ENCODE measurements at places on chromosomes 11 and 22. TPM values are rescaled to one million over a fixed set of nuclear protein-coding genes. Genes with fewer than 3 reads are reported as not detected.

DNA sequence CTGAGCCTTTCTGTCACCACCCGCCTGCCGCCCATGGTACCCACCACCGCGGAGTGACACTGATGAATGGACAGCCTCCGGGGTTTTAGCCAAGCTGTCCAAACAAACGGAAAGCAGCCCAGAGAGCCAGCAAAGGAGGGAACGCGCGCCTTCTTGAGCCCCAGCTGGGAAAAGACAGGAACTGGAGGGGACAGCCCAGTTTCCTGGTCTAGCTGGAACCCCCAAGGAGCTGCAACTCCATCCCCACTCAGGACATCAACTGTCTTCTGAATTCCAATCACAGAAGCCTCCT is 33.7 kb downstream of the SHISAL1 start:
- no peak for DNase-seq

HYOU1 gene
- total RNA-seq: 78.3 TPM

DNA sequence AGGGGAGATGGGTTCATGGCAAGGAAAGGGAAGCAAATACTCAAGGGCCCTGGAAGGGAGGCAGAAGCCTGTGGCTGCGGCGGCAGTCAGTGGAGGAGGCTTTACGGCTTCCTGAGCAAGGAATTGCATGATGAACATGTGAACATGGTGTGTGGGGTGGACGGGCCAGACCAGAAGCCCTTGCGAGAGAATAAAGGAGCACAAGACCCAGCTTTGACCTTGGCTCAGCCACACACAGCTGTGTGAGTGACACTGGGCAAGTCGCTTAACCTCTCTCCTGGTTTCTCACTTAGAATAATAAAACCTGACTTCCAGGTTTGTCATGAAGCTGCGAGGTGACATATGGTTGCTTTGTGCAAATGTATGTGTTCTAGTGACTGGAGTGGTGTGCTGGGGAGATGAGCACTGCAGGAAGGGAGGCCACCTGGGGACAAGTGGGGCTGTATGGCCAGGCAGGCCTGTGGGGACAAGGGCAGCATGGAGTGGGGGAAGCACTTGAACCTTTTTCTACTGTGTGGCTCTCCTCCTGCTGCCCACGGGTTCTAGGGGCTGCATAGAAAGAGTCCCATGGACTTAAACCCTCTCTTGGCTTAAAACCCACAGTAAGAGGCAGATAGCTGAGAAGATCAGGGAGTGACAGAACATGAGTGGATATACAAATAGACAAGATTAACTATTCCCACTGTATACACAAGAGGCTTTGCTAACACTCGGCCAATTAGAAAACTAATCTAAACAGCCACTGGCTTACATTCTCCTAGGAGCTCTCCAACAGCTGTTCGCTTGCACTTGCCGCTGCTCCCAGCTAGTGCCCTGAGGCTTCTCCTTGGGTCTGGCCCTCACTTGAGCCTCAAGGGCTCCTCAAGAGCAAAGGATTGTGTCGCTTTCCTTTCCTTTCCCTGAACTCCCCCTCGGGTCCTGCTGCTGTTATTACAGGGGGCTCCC is 67.3 kb upstream of the CDON start:
- no peak for DNase-seq

DNA sequence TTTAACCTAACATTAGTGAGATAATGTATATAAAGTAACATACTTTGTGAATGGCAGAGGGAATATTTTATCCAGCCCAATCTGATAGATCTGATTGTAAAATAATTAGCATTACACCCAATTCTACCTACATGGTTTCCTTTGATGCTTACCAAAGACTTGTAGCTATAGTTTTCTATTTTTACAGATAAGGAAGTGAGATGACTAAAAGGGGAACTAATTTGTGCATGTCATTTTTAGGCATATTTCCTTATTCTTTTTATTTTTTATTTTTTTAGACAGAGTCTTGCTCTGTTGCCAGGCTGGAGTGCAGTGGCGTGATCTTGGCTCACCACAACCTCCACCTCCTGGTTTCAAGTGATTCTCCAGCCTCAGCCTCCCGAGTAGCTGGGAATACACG is 793.7 kb upstream of the LRRC4C start:
- DNase-seq: no peak

DNA sequence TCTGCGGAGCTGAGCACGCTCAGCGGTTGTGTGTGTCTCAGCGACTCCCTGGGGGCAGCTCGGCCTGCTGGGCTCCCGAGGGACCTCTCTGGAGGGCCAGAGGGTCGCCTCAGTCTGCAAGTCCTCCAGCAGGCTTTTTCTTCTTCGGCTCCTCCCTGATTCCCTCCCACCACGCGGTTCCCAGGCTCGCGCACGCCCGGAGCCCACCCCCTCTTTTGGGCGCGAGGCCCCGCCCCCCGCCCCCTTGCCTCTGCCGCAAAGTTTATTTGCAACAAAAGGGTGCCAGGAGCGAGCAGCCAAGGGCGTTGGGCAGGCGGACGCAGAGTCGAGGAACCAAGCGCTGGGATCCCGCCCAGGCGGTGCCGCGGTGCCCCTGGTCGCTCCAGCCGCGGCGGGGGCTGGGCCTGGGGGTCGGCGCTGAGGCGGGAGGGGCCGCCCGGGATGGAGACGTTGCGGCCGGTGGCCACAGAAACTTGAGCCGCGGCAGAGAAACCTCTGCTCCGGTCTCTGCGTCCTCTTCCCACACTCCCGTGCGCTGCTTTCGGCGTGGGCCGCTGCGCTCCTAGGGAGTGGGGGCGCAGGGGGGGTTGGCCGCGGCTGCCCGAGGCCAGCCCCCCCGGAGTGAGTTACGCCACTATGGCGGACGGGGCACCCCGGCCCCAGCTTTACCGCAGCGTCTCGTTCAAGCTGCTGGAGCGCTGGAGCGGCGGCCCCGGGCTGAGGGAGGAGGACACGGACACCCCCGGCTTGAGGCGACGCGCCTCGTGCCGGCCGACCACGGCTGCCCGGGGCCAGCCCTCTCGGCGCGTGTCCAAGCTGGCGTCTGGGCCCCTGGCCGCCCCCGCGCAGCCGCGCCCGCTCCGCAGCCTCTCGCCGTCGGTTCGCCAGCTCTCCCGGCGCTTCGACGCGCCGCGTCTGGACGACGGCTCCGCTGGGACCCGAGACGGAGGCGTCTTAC is at the start of gene ARHGEF17:
Gene ARHGEF17 (plus strand): TSS at position 274 of the 958 bp plus-strand sequence. CDS start 363 bp downstream, at position 637.
- DNase-seq: peak; percentile 81

MUC2 gene
- not detected for total RNA-seq

DNA sequence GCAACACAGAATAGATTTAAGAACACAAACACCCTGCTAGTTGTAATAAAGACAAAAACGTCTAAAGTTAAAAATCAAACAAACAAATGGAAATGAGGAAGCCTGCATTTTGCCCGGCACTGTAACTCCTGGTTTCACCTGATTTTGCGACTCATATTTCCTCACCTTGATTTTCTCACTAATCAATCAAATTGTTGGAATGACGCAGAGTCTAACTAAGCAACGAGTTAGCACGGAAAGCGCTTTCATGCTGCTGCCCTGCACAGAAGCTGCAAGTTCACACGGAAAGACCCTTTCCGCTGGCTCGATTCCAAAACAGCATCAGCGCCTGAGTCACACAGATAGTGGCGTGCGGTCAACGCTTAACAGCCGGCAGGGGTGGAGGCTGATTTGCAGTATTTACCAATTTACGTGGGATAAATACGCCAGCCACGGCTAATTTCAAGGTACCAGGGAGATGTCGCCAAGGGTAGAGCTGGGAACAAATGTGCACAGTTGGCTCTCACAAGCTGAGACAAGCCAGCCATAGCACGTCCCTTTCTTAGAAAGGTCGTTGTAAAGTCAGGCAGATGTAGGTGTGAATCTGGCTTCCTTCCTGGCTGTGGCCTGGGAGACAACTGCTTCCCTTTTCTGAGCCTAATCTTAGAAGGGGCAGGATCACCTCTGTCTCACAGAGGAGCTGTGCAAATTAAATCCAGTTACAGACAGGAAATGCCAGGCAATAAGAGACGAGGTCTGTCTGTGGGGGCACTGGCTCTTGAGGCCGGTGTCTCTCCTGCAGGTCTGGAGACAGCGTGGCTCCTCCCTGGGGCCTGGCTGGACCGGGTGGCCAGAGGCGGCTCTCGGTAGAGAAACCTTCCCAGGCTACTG is 76.9 kb upstream of the TTLL12 start:
- no peak for DNase-seq

TMEM123 gene
- 80.0 TPM for total RNA-seq

SERHL2 gene
- 2.6 TPM for total RNA-seq

DNA sequence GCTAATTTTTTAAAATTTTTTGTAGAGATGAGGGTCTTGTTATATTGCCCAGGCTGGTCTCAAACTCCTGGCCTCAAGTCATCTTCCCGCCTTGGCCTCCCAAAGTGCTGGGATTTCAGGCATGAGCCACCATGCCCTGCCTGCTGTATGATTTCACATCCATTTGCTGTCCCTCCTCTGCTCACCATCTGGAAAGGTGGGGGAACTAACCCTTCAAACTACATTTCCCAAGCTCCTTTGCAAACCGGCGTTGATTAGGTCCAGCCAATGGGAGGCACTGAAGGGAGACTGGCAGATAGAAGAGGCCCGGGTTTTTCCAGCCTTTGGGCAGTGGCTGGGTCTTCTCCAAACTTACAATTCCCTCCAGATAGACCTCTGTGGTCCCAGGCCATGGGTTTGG is 19.3 kb downstream of the RFPL1 start:
- DNase-seq: no peak

- no peak for DNase-seq
These were observed 86.5 kb upstream of the B3GAT1 start for GRCh38 chr11:134498326-134499139.

- DNase-seq: no peak
These were observed 385.5 kb upstream of the ANO5 start for GRCh38 chr11:21807350-21807749.

GRCh38 chr22:42544686-42545085 is 9.1 kb upstream of the SERHL2 start:
- no peak for DNase-seq

C11orf42 gene
- not detected for total RNA-seq

DNA sequence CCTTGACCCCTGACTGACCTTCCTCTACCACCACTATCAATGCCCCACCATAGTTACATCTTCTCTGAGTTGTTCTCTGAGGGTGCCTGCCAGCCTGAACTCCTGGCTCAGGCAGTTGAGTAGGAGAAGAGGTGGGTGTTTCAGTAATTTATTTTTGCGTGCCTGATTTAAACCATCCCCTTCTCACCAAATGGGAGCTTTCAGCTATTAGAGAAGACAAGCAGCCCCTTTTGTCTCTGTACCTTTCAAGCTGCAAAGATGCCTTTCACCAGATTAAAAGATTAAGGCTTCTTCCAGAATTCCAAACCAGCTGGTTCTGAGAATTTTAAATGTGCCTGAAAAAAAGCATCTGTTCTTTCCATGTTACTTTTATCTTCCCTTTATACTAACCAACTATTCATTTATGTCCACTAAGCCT is 223.8 kb downstream of the FAM76B start:
- DNase-seq: no peak

DNA sequence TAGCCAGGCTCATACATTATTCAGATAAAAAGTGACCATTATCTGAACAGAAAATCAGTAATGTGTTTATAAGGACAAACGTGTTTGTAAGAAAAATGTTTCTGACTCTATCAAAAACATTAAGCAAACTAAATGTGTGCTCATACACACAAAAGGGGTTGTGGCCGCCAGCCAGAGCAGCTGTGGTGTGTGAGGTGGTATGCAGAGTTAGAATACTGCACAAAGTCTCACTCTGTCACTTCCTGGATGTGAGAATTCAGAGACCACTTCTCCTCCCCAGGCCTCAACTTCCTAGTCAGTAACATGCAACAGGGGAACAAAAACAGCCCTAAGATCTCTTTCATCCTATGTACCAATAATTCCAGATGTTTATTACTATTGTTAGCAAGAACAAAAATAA is 9.4 kb downstream of the OR5B21 start:
- DNase-seq: no peak

DNA sequence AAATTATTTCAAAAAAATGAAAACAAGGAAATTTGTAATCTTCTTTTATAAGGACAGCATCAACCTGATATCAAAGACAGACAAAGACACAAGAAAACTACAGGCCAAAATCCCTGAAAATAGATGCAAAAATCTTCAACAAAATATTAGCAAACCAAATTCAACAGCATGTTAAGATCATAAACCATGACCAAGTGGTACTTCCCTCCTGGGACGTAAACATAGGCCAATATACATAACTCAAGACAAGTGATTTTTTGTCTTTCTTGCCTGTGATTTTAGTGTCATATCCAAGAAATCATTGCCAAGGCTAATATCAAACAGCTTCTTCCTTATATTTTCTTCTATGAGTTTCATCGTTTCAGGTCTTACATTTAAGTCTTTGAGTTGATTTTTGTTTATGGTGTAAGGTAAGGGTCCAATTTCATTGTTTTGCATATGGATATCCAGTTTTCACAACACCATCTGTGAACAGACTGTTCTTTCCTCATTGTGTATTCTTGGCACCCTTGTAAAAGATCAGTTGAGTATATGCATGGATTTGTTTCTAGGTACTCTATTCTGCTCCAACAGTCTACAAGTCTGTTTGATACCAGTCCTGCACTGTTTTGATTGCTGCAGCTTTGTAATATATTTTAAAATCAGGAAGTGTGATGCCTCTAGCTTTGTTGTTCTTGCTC is 50.0 kb downstream of the SBF2 start:
- DNase-seq: no peak

SSRP1 gene
- 33.8 TPM for total RNA-seq
